ENCODE measurements at places on chromosomes 16 and 17.

- no peak for DNase-seq
Measured at GRCh38 chr17:37111329-37111728, 162.6 kb downstream of the AATF start.

- DNase-seq, result no peak
Measured at GRCh38 chr17:44768505-44769142, 9.8 kb downstream of the ADAM11 start.

GRCh38 chr16:87056551-87056950, 260.6 kb downstream of the C16orf95 start:
- DNase-seq, result no peak

DNA sequence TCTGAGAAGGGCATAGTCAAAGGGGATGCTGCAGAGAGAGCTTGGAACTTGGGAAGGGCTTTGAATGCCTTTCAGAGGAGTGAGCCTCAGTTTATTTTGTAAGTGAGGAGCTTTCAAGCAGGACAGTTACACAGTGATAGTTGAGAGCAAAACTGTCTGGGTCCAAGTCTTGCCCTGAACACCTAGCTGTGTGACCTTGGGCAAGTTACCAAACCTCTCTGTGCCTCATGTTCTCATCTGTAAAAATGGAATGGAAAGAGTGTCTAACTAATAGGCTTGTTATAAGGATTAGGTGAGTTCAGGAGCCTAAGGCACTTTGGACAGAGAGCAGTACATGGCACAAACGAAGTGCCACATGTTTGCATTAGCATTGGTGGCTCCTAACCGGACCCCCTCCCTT, 27.0 kb upstream of the TAC4 start:
- DNase-seq, result no peak

GRCh38 chr17:16232391-16232790, 15.4 kb downstream of the PIGL start:
- DNase-seq, result no peak

- peak; percentile 43 for DNase-seq
Measured at GRCh38 chr16:58684354-58685083, at the start of gene SLC38A7. Gene SLC38A7 (minus strand): TSS chr16:58684770. CDS start chr16:58680126, 4,644 bp downstream.

DNA sequence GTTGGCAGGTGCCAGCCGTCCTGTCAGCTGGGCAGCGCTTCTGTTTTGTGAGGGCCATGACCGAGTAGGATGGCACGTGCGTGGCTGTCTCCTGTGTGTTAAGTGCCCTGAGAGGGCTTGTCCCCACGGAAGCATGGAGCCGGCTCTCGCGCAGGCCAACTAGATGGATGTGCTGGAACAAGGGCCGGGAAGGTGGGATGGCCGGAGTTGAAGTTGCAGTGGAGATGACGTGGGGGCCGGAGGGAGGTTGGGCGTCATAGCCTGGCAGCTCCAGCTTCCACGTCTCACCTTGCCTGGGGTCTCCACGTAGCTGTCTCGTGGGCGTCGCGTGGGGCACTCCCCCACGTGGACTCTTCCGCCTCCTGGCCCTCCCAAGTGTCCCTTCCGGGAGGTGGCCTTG, 27.7 kb downstream of the TBCD start:
- no peak for DNase-seq

- DNase-seq, result no peak
Measured at GRCh38 chr17:22278302-22279275, 586.3 kb downstream of the KCNJ18 start.

DNA sequence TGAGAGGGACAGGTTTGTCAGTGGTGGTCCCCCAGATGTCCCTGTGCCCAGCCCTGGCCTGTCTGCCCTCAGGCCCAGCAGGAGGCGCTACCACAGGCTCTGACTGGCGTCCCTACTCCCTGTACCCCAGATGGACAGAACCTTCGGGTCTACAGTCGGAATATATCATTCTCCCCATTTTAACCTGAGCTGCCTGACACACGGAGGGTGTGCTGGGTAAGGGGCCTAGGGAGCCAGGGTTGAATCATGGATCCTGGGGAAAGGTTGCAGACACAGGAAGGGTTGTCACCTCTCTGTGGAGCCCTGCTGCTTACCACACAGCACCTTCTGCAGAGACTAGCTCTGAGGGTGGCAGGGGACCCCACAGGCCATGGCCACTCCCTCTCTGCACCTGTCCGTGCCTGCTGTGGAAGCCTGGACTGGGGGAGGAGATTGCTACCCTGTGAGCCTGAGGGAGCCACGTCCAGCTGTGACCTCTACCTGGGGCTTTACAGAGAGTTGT, 162.2 kb upstream of the ZNF267 start:
- DNase-seq, result no peak

GRCh38 chr17:12114686-12115418, 94.2 kb downstream of the MAP2K4 start:
- DNase-seq, result no peak

- no peak for DNase-seq
Measured at GRCh38 chr17:7632492-7632894, 2.6 kb downstream of the SHBG start.

- DNase-seq, result no peak
Measured at GRCh38 chr16:23597003-23597756, 1.1 kb upstream of the NDUFAB1 start.

- DNase-seq, result no peak
Measured at GRCh38 chr17:48930435-48930873, 14.2 kb downstream of the SNF8 start.

- no peak for DNase-seq
Measured at GRCh38 chr17:48582750-48583069, 4.6 kb upstream of the HOXB4 start.

GRCh38 chr17:75152922-75153779, 1.2 kb downstream of the JPT1 start:
- no peak for DNase-seq

DNA sequence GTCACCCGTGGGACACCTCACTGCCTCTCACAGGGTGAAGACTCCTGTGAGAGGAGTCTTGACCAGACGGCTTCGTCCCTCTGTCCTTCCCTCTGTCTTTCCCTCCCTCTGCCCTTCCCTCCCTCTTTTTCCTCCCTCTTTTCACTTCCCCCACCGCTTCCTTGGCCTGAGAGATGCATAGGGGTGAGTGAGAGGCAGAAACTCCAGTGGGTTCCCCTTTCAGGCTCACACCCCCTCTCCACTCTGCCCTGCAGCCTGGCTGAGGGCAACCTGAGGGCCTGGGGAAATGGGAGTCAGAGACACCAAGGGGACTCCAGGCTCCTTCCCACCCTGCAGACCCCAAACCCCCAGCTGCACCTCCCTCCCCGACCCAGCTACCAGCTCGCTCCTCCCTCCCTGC, 14.6 kb upstream of the KRT17 start:
- DNase-seq, result no peak

DNA sequence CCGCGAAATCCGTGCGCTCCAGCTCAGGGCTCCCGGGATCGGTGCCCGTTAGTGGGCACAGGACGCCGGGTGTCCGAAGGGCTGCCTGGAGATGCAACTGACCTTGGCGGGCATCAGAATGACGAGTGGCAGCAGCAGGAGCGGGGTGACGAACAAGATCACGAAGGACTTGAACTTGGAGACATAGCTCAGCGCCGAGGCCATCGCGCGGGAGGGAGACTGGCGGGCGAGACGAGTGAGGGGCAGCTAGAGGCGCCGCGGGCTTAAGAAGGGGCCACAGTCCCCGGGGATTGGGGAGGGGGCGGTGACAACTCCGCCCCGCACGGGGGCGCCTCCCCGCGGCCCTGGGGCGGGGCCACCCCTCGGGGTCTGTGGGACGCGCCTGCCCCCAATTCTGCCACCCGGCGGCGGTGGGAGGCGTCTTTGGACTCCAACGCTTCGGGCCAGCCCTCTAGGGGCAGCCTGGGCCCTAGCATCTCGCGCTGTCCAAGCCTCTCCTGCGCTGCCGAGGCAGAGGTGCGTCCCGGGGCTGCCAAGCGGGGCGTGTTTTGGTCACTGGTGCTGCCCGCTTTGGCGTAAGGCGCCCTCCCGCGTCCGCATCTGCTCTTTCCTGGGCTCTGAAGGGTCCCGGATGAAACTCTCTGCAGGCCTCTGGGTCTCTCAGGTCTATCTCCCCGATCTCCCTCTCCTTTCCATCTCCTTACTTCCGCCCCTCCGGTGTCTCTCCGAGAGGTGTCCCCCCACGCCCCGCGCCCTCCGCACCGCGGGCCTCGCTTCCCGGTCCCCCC, at the start of gene SLC13A5:
TSS of gene SLC13A5 (minus strand) at position 240 of the 788 bp plus-strand sequence. CDS start at position 204, 36 bp downstream.
- DNase-seq, result no peak

DNA sequence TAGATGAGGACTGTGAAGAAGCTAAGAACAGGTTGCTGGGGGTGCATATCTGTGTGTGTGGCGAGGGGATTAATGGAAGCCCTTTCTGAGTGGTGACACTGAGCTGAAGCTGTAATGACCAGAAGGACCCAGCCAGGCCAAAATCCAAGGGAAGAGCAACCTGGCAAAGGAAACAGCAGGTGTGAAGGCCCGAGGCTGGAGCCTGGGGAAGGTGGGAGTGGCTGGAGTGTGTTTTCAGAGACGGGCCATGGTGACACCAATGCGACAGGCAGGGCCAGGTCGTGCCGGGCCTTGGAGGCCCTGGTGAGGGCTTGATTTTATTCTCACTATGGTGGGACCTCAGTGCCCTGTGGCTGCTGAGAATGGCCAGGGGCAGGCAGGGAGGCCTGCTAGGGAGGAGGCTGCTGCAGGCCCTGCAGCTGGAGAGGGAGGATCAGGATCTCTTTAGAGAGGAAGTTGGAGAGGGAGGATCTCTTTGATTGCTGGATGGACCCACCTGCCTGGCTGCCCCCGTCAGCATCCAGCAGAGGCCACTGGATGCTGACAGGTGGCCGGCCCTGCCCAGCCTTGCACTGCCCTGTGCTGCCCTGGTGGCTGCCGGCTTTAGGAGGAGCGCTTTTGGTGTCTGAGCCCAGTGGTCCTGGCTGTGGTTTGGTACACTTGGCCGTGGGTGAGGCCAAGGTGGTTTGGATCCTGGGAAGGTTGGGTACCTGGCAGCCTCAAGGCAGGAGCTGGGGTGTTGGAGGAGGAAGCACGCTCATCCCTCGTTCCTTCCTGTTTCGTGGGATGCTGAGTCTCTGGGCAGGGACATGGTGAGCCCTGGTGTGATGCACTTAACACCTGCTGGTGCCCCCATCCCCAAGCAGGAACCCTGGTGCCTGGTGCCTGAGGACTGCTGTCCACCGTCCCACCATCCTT, 188.3 kb downstream of the SEC14L1 start:
- no peak for DNase-seq

- no peak for DNase-seq
Measured at GRCh38 chr17:78125138-78125913, 3.2 kb downstream of the TMC6 start.

DNA sequence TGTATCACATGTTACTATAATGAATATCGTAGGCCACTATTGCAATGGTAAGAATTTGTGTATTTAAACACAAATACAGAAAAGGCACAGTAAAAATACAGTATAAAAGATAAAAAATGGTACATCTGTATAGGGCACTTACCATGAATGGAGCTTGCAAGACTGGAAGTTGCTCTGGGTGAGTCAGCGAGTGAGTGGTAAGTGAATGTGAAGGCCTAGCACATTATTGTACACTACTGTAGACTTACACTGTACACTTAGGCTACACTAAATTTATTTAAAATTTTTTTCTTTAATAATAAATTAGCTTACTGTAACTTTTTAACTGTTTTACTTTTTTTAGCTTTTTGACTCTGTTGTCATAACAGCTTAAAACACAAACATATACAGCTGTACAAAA, 42.5 kb downstream of the AKAP10 start:
- no peak for DNase-seq

DNA sequence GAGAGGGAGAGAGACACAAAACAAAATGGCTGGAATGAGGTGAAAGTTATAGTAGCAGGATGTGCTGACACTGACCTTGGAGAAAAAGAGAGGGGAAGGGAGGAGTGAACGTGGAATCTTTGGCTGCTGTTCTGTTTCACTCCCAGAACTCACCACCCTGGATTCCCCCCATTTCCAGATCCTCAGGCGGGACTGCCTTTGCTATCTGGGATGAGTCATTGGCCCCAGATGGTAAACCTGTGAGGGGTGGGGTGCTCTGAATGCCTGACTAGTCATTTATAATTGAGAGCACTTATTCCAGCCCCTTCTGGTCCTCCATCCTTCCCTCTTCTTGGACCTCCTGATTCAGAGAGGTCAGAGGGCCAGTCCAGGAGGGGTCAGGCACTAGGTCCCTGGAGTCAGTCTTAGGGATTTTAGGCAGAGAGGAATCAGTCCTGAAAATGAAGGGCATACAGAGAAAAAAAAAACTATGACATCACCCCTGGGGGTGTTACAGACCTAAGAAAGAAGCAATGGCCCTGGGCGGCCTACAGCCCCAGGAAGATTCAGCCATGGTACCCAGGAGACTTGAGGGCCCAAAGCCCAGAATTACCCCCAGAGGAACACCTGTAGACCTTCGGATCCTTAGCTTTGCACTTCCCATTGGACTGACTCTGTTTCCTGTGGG, 2.2 kb upstream of the ZG16 start:
- no peak for DNase-seq

DNA sequence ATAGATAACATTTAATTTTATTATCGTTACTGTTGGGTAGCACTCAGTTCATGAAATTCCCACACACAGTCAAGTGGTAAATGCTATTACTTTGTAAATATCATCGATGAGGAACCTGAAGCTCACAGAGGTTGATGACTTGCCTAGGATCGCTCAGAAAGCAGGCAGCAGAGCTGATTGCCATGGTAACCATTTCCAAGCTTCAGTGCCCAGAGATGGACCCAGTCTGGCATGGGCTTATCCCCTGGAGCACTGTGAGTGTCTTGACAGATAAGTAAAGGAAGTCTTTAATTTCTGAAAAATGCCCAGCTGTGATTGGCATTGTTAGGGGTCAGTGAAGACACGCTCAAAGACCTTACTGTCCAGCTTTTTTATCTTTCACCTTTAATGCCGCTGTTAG, 95.0 kb downstream of the PRKCB start:
- DNase-seq, result no peak

DNA sequence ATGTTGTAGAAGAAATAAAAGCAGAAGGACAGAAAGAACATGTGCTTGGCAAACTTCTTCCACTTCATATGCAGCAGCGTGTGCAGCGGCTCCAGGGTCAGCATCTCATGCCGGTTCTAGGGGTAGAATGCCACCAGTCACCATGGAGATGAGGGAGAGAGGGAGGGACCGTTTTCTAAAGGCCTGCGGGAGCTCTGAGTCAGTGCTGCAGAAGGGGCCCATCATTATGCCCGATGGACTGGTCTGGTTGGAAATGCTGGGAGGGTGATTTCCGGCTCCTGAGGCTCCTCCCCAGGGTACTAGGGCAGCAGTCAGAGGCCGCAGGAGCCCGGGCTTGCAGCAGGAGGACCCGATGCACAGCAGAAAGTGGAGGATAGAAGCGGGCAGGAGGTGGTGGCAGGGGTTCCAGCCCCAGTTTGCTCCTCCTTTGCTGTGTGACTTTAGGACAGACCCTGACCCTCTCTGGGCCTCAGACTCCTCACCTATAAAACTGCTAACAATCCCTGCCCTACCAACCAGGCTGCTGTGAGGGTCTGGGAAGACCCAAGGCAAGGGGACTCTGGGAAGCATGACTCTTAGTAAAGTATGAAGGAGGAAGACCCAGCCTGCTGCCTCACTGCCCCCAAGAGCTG, 28.6 kb downstream of the TRPV3 start:
- DNase-seq, result no peak

- no peak for DNase-seq
Measured at GRCh38 chr16:56515665-56516064, 4.2 kb downstream of the BBS2 start.

- no peak for DNase-seq
Measured at GRCh38 chr16:55133654-55134053, 190.3 kb upstream of the IRX6 start.

GRCh38 chr16:27892879-27893278, 170.6 kb downstream of the GSG1L start:
- no peak for DNase-seq

GRCh38 chr17:50026046-50026675, 29.7 kb upstream of the ITGA3 start:
- DNase-seq, result no peak

All from stimulated activated CD8-positive, alpha-beta memory T cell treated with anti-CD3 and anti-CD28 coated beads, Interleukin-4, amount 100 ng/mL, for 1 hour (primary cell).